ENCODE measurements at places on chromosomes 2 and 18.
A peak's percentile ranks its signal among the peaks of the same experiment; 100 is the strongest.

DNA sequence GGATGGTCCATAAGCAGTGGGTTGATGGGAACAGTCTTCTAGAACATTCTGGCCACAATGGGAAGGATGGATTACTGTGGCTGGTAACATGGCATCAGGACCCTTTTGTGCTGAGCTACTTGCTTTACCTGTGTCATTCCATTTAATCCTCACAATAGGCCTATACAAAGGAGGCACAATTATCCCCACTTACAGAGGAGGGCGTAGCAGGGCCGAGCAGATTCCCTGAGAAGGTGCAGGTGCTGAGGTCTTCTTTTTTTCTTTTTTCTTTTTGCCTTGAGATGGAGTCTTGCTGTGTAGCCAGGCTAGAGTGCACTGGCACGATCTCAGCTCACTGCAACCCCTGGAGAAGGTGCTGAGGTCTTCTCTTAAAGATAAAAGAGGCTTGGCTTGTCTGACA is 6.7 kb upstream of the LRRC30 start:
- DNase-seq = no peak

DNA sequence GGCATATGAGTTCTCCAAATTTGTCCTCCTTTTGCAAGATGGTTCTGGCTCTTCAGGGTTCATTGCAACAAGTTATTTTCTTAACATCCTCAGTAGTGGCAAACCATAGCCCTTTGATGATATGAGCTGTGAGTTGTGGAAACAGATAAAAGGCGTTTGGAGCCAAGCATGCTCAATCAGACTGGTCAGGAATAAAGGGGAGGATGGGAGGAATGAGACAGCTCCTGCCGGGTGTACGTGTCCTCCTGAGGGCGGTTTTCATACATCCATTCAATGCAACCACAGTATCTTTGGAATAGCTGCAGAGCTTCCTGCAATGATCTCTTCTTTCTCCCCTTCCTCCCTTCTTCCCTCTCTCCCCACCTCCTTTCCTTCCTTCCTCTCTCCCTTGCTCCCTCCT is 245.8 kb downstream of the GLI2 start:
- no peak for DNase-seq

- no peak for DNase-seq
These were observed 47.9 kb upstream of the CABLES1 start for GRCh38 chr18:23087352-23087751.

DNA sequence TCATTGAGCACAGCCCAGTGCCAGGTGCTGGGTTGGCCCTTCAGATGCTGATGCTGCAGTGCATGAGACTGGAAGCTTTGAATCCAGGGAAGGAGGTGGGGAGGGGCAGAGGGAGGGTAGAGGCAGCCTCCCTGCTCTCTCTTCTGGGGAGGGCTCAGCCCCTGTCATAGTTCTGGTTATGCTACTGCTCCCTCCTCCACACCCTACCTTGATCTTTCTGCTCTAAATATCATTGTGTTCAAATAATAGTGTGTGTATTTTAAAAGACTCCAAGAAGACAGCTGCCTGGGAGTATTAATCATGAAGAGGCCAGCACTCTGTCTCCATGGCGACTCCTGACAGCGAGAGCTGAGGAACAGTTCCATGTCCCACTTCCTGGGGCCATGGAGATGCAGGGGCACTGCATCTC is 3.8 kb upstream of the EGR4 start:
- no peak for DNase-seq

DNA sequence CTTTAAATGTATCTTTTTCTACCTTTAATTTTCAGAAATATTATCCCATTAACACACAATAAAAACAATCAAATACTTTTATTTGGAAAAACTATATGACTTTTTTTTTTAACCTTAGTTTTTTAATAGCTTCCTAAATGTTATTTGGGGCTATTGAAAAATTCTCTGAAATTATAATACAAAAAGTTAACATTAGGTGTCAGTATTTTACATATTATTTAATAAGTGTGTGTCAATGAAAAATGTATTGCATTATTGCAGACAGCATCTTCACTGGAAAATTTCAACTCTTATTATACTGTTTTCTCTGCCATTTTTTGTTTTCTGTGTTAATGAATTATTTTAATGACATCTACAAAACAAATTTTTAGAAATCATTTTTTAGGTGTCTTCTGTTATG is 51.1 kb upstream of the ARHGAP15 start:
- no peak for DNase-seq

DNA sequence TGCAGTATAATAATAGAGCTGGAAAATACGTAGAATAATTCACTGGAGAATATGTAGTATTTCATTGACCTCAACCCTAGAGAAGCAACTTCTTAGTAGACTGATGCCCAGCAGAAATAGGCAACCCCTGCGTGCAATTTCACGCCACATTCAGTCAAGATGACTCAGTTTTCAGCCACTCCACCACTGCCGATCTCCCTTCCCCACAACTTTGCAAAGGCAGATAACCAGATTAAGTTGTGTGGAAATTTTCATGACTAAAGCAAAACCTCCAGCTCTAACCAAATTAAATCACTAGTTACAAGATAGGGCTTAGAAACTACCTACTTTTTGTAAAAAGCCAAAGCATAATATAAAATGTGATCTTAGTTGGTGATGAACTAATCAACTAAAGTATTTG is 63.3 kb upstream of the STK17B start:
- DNase-seq = peak; percentile 92

GRCh38 chr2:120993661-120994060 is 258.0 kb downstream of the GLI2 start:
- DNase-seq = no peak

DNA sequence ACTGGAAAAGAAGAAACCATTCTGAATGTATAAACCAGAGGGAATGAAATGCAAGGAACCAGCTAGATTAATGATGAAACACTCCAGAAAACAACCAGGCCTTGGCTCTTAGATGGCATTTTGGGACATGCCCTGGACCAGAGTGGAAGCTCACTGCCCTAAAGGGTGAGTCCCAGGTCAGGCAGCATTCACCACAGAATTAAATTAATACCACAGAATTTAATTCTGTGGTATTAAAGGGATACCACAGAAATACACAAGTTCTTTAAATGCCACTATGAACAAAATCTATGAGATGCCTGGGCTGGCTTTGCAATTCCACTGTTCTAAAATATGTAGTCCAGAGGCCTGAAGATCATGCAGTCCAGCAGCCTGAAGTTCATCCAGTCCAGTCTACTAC is 122.3 kb upstream of the KYNU start:
- DNase-seq = no peak

- no peak for DNase-seq
These were observed 82.2 kb downstream of the MARCO start for GRCh38 chr2:119024152-119024551.

GRCh38 chr2:96547731-96548171 is 11.2 kb downstream of the ARID5A start:
- DNase-seq = no peak

DNA sequence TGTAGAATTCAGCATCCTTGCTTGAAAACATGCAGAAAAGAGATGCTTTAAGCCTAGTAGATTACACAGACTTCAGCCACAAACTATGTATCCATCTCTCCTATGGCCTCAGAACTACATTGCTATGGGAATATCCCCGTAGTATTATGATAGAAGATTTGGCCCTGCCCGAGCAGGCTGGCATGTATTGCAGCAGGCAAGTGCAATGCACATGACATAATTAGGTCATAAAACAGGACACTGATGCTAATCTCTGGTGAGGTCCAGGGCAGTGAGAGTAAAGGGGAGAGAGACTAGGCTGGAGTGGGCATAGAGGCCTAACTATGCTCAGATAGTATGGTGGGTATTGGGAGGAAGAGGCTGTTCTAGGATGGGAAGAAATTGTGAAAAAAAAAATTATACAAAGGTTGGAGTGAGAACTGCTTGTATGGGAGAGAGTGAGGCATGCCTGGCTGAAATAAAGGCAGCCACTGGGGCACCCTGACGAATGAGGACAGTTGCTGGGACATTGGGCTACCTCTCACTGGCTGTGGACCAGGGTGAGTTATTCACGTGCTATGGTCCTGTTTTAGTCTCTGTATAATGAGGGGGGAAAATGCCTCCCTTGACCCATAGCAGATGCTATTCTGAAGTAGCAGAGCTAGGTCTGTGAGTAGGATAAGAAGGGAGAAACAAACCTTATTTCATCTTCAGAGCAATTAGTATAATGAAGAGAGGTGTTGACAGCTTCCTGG is 1.6 kb upstream of the PLA2R1 start:
- no peak for DNase-seq

DNA sequence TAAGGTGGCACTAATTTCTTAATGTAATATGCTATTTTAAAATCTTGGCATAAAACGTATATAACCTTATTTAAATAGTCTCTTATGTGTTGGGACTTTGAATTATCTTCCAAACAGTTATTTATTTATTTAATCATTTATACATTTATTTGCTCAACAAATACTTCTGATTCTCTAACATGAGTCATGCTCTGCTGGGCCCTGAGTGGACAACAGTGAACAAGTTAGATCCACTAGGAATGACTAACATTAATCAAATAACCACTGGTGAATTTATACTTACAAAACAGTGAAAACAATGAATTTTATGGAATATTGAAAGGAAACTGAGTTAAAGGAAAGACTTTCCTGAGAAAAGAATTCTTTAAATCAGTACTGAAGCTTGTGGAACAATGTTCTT is 1257.2 kb upstream of the CHAC2 start:
- DNase-seq = no peak

DNA sequence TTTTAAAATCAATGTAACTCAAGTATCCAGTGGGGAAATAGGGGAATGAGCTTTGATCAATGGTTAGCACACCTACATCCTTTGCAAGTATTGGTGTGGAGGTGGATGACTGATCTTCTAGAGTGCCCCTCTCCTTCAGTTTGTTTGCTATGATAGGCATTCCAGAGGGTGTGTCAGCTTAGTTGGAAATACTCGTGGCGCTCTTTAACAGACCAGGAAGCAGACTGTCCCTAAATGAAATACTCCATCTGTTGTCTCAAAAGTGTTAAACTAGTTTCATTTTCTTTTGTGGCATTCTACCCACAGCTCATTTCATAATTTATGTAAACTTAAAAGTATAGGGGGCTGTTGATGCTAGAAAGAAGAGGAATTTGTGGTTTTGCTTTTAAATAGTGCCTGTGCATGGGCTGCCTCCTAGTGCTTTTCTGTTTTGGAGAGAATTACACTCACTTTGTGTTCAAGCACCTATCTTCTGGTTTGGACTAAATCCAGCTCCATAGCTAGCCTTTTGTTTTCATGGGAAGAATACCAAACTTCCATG is 66.2 kb downstream of the STAT1 start:
- peak; percentile 75 for DNase-seq

DNA sequence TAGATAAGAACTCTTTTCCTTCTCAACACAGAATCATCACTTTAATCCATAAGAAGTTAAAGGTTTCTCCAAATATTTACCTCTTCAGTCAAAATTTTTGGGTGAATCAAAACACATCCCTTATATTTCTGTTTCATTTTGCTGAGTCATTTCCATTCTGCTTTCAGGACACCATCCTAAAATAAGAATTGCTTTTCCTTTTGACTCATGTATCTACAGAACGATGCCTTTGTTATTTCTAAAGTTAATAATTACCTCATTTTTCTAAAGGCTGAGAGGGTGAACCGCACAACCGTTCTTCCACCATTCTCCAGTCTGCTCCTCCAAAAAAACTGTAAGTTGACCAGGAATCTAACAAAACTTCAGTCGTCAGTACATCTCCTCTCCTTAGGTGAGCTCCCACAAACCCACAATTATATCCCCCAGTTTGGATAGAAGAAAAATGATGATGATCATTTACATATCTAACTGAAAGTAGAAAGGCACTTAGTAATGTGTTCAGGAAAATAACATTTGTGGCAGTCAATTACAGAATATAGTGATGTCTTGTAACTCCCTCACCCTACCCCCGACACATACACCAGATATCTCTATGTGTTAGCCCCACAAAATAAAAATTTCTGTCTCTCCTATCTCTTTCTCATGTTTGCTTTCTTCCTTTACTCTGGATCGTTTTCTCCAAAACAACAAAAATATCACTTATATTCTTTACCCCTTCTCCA is 162.5 kb downstream of the RAD51AP2 start:
- DNase-seq = no peak

DNA sequence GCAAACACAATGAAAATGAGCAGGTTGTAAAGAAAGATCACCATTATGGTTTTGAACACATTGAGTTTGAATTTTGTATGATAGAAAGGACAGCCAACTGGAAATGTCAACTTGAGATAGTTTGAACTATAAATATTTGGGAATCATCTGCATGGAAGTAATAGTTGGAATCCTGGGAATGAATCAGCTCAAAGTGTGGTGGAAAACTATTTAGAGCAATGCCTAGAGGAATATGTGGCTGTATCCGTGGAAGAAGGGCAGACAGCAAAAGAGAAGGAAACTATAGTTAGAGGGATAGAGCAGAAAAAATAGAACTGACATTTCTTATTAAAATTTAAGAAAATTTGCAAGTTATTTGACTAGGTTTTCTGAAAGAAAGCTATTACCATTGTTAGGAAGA is 112.5 kb upstream of the OTX1 start:
- DNase-seq = peak; percentile 13

DNA sequence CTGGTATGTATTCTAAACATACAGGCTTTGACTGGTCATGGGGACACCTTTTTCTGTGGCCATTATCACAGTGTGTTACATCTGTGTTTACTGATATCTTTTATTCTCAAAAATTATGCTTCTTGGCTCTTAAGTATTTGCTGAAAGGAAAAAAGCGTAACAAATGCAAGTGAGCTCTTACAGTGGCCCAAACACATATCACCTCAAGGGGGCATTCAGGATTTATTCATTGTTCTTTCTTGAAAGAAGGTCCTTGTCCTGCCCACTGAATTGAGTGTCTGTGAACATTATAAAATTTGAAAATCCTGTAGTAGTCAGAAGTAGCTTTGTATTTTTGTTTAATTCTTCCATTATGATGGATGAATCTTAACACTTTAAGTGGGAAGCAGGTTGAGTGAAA is 454.5 kb downstream of the XIRP2 start:
- no peak for DNase-seq

GRCh38 chr2:70340761-70341476 is 39.1 kb upstream of the FAM136A start:
- peak; percentile 26 for DNase-seq

DNA sequence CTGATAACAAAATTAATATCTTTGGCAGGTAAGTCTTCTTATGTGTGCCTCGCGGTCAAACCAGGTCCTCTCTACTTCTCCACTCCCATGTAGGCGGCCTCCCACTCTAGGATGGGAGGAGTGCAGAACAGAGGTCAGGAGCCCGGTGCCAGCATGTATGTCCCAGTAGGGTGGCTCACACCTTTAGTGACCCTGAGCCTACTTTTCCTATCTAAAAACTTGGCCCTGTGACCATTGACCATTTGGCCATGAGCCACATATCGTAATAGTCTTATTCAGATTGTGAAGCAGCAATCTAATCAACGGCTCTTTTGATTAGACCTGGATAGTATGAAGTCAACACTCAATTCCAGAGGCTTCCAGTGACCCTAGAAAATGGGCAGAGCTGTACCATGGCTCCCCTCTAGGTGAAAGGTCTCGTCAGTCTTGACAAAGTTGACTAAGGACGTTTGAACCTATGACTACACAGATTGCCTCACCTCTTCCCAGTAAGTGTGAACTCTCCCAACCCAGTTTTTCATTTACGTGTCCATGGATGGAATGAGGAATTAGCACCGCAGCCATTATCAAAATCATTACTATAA is 17.1 kb upstream of the FABP1 start:
- DNase-seq = no peak
